ENCODE measurements at places on chromosomes 13 and 19.

GRCh38 chr13:106906426-106906996 lies 338.6 kb upstream of the ARGLU1 start:
- DNase-seq = no peak

- no peak for DNase-seq
Observed at GRCh38 chr19:30255791-30256495, 116.2 kb upstream of the ZNF536 start.

DNA sequence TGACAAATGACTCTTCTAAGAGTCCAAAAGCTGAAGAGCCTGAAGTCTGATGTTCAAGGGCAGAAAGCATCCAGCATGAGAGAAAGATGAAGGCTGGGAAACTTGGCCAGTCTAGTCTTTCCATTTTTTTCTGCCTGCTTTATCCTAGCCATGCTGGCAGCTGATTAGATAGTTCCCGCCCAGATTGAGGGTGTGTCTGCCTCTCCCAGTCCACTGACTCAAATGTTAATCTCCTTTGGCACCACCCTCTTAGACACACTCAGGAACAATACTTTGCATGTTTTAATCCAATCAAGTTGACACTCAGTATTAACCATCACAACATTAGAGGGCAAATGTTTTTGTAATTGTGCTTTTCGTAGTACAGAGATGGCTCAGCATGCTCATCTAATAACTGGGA lies 267.5 kb upstream of the KLHL1 start:
- no peak for DNase-seq

DNA sequence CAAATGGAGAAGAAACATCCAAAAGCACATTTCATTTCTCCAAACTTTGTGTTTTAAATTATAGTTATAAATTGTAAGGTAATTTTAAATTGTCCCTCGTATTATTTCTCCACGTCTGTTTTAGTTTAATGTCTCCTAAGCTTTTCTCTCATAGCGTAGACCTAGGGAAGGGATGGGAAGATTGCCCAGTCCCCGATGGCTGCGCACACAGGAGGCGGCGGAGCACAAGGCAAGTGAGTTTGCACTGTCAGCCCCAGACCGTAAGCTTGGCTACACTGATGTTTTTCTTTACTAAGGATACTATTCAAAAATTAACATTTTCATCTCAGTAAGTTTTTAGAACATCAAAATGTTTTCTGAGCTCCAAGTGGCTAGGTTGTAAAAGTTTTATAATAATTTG lies 72.3 kb downstream of the GPR12 start:
- DNase-seq = no peak

- no peak for DNase-seq
Observed at GRCh38 chr19:35738021-35738886, 4.0 kb downstream of the IGFLR1 start.

- no peak for DNase-seq
Observed at GRCh38 chr13:112131713-112132113, 64.8 kb downstream of the SOX1 start.

DNA sequence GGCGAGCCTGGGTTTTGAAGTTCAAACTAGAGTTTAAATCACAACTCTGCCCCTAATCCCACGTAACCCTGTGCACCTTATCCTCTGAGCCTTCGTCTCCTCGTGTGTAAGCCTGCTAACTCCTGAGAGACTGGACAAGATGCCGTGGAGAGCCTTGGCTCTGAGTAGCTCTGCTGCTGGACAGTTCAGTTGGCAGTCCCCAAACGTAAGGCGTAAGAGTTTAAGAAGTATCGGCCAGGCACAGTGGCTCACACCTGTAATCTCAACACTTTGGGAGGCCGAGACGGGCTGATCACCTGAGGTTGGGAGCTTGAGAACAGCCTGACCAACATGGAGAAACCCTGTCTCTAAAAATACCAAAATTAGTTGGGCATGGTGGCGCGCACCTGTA lies 4.7 kb upstream of the CD79A start:
- DNase-seq = no peak

- no peak for DNase-seq
Observed at GRCh38 chr13:51047434-51048165, 63.5 kb downstream of the C13orf42 start.

DNA sequence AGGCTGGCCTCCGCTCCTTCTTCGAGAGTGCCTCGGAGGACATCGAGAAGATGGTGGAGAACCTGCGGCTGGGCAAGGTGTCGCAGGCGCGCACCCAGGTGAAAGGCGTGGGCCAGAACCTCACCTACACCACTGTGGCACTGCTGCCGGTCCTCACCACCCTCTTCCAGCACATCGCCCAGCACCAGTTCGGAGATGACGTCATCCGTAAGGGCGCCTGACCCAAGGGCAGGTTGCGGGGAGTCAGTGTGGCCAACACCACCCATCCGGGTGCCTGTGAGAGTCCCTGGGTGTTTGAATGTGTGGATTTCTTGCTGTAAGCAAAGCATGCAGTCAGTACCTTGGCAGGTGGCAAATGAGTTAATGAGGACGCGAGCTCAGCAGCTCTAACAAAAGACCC lies 78.8 kb downstream of the RYR1 start:
- DNase-seq = no peak

DNA sequence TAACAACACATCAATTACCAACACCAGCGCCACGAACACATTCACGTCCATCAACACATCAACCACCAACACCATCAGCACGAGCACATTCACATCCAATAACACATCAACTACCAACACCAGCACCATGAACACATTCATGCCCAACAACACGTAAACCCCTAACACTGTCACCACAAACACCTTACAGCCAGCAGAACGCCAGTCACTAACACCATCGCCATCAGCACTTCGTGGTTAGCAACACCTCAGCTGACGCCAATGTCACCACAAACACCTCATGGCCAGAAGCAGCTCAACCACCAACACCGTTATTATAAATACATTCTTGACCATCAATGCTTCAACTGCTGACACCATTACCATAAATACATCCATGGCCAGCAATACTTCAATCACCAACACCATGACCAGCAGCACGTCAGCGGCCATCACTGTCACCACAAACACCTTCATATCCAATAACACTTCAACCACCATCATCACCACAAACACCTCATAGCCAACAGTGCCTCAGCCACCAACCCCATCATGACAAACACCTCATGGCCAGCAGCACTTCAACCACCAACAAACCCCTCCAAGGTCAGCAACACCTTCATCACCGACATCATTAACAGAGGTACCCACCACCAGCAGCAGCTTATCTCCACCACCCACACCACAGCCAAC lies 9.4 kb downstream of the FCER2 start:
- DNase-seq = no peak

- DNase-seq = peak; percentile 33
Observed at GRCh38 chr19:19381007-19381926, 24.2 kb upstream of the GATAD2A start.

DNA sequence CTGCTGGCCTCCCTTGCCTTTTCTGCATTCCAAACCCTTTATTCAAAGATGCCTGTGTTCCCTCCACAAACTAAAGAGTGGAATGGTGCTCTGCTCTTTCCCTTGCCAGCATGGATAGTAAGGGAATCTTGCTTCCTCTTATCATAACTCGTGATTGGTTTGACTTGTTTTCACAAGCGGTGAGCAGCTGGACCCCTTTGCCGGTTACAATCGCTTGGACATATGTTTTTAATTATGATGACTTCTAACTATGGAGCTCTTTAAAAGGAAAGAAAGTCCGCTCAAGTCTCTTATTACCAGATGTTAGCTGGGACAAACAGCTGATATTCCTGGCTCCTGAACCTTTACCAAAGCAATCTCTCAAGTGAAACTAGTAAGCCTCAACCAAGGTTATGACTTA lies 1094.7 kb downstream of the UQCRFS1 start:
- DNase-seq = no peak

DNA sequence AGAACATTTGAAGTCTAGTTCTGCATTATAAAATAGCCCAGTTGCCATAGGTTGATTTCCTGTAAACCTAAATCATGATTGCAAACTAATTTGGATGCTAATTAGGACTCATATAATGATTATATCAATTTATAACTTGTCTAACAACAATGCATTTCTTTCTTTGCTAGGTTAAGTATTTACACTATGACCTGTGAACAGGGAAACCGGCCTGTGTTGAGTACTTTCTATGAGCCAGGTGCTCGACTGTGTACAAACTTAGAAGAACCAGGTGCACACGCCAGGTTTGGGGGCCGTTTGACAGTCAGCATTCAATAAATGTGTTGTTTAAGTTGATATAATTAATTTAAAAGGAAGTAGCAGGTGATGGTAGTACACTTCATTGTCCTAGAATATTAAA lies 203.1 kb downstream of the TM9SF2 start:
- DNase-seq = no peak

- DNase-seq = no peak
Observed at GRCh38 chr19:2050349-2050990, 574 bp downstream of the MKNK2 start.

GRCh38 chr13:101718496-101718895 lies 266.0 kb downstream of the ITGBL1 start:
- DNase-seq = no peak

DNA sequence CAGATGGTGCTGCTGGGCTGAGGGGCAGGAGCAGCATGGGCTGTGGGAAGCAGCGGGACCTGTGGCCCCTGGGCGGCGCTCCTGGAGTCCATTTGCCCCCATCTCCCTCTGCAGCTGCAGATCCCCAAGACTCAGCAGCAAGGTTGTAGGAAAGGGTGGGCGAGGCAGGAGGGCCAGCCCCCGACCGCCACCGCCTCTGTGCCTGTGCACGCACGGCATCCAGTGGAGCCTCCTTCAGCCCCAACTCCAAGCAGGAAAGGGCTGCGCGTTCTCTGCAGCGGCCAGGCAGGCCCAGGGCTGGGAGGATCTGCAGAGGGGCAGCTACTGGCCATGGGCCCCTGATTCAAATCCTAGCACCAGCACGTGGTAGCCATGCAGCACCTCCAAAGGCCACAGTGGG lies 20.8 kb downstream of the DPF1 start:
- DNase-seq = peak; percentile 6

GRCh38 chr13:114062341-114062740 lies 70.1 kb downstream of the RASA3 start:
- no peak for DNase-seq

DNA sequence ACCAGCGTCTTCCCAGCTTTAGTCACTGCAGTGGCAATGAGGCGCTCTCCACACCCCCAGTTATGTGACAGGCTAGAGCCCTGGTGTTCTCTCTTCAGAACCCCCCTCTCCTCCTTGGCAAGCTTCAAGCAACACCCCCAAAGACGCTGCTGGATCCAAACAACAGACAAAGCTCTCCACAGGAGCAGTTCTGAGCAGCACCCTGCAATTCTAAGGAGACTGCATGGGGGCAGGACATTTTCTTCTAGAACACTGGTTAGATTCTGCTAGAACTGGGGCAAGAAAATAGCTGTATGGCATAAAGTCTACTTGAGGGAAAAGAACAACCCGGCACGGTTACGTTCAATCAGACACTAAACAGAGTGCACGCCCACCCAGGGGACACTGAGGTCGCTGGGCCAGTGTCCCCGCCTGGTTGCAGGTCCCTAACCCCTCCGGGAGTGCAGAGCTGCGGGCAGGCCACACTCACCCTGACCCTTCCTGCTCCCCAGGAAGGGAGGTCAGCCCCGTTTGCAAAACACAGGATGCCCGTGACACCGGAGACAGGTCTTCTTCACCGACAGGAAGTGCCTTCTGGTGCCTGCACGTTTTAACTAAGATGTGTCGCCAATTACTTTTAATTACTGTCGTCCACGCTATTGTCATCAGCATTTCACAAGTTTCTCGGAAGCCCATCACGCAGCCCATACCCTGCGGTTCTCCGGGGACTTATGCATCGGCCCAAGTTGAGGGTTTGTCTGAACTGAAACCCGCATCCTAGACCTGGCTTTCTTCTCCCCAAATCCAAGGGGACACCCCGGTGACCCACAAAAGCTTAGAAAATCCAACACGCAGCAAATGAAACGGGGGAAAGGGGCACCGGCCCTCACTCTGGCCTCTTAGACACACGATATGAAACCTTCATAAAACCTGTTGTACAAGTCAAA lies 943 bp downstream of the GJB6 start:
- no peak for DNase-seq

DNA sequence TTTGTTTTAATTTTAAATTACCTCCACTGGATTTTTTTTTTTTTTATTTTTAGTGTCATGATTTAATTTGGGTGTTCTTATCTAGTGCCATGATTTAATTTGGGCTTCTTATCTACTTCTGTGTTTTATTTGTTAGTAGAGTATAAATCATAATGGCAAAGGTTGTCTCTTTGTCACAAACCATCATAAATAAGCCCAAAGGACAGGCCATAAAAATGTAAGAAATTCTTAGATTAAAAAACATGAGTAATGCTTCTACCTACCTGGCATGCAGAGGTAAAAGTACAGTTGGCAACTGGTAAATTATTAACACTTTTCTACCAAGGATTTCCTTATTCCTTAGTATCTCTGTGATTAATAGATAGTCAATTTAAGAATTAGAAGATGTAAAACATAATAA lies 55.2 kb downstream of the ERCC5 start:
- no peak for DNase-seq

- DNase-seq = no peak
Observed at GRCh38 chr19:44757735-44758505, 9.4 kb downstream of the BCL3 start.

GRCh38 chr13:41554180-41554579 lies 96.8 kb downstream of the RGCC start:
- DNase-seq = no peak

DNA sequence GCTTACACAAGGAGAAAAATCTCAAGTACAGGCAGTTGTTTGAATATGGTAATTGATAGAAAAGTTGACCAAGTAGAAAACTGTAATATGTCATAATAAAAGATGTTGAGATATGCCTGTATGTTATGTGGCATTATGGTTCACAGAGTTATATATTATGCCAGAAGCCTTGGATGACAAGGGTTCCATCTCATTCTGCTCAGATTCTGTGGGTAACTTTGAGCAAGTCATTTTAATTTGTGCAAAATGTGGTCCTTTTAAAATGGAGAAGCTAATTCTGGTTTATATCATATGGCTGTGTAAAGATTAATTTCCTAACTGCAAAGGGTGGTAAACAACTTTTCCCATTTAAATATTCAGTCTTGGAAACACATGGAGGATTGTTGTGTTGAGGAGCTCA lies 180.9 kb downstream of the GPC6 start:
- DNase-seq = no peak

DNA sequence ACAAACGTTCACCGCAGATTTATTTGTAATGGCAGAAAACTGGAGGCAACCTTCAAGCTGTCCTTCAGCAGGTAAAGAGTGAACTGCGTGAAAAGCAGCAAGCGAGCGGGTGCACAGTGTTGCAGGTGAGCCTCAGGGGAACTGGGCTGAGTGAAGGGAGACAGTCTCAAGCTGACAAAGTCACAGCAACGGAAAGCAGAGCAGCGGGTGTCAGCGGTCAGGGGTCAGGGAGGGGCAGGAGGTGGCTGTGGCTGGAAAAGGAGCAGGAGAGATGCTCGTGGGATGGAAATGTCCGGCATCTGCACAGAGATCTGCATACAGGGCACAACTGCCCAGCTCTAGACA lies 8.5 kb upstream of the RASA3 start:
- peak; percentile 40 for DNase-seq

- DNase-seq = peak; percentile 30
Observed at GRCh38 chr13:60627071-60627686, 230.2 kb downstream of the TDRD3 start.
